ENCODE measurements at places on chromosomes 1 and 21.

GRCh38 chr1:219188331-219188803 lies 14.7 kb downstream of the LYPLAL1 start:
- no peak for DNase-seq

DNA sequence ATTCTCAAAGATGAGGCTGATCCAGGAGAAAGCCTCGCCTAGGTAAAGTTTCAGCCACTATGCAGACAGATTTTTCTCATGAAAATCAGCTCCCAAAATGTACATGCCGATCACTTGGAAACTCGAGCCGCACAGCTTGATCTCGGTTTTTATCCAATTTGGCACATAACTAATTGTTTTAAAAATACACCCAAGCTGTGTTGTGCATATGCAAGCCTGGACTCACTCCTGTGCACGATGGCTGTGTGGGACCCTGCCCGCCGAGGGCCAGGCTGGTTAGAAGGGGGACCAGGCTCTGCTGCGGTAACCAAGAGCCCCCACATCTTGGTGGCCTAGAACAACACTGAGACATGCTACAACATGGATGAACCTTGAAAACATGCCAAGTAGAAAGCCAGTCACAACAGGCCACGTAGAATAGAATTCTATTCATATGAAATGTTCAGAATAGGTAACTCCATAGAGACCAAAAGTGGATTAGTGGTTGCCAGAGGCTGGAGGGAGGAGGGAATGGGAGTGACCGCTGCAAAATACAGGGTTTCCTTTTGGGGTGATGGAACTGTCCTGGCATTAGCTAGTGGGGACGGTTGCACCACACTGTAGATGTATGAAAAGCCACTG lies 16.1 kb upstream of the LDLRAP1 start:
- no peak for DNase-seq

DNA sequence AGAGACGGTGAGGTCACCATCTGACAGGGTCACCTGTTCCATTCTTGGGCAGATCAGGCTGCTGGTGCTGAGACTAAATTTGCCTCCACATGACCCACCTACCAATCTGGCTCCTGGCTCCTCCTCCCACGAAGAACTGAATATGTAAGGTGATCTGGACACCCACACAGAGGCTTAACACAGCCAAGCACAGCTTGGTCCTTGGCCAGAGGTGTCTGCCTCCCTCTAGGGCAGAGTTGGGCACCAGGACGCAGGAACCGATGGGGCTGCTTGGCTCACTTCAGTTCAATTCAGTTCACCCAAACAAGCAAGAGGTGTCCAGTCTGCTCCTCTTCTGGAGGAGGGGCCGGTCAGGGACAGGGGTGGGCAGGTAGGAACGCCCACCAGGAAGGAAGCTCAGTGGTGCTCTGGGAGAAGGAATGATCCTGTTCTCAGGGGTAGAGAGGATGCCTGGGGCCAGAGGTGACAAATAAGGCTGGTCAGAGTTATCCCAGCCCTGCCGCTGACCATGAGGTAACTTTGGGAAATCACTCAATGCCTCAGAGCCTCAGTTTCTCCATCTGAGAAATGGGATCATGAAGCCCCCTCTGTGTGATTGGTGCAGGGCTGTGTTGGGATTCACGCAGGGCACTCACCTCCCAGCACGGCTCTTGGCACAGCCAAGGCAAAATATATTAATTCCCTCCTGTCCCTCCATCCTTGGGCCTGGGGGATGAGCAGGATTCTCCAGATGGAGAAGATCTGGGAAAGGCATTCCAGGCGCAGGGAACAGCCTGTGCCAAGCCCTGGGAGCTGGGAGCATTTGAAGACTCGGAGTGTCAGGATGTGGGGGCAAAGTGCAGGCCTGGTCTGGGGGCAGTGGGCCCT lies 284.5 kb downstream of the PTPRU start:
- DNase-seq: no peak

GRCh38 chr1:27658951-27659496 lies 13.0 kb downstream of the IFI6 start:
- peak; percentile 56 for DNase-seq

GRCh38 chr21:36757196-36757595 lies 58.3 kb downstream of the SIM2 start:
- no peak for DNase-seq

GRCh38 chr1:23480187-23481025 lies 3.6 kb downstream of the ASAP3 start:
- no peak for DNase-seq

- DNase-seq: no peak
These were observed 4.2 kb downstream of the HHAT start for GRCh38 chr1:210332719-210333398.

- no peak for DNase-seq
These were observed 102.3 kb upstream of the TIAM1 start for GRCh38 chr21:31446226-31446855.

DNA sequence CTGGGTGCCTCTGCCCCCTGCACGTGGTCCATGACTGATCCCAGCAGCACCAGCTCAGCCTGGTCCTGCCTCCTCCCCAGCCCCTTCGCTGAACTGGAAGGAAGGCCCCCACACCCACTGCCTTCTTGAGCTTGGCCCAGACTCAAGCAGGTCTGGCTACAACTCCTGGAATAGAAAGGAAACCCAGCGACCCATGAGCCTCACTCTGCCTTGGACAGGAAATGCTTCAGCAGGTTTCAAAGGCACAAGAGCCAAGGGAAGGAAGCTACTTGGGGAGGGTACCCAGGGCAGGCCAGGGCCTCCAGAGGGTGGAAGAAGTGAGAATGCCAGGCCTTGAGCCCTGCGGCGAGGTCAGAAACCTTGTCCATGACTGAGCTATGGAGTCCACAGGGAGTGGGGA lies 35.9 kb upstream of the RD3 start:
- no peak for DNase-seq

DNA sequence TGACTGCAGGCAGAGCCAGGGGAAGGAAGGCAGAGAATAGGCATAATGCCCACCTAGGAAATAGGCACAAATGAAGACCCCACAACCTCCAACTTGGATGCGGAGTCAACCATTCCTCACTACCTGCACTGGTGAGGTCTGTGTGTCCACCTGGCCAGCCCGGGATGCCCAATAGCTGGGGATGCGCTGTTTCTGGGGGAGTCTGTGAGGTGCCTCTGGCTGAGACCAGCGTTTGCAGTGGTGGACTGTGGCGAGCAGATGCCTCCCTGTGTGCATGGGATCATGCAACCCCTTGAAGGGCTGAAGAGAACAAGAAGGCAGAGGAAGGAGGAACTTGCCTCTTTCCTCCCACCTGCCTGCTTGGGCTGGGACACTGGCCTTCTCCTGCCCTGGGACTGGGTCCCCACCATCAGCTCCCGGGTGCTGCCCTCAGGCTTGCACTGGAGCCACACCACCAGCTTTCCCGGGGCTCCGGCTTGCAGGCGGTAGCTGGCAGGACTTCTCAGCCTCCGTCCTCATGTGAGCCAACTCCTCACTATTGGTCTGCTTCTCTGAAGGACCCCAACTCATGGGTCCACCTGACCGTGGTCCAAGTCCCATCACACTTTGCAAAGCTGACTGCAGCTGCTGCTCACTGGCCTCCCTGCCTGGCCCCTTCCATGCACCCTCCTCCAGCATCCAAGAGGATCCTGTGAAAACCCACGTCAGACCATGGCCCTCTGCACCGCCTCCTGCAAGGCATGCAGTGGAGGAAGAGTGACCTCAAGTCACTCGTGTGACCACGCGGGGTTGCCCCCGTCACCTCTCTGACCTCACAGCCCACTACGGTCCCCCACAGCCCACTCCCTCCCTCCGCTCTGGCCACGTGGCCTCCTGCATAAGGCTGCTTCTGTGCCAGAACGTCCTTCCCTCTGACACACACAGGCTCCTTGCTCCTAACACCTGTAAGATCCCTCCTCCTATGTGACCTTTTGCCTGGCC lies 2.7 kb upstream of the PDE9A start:
- no peak for DNase-seq

DNA sequence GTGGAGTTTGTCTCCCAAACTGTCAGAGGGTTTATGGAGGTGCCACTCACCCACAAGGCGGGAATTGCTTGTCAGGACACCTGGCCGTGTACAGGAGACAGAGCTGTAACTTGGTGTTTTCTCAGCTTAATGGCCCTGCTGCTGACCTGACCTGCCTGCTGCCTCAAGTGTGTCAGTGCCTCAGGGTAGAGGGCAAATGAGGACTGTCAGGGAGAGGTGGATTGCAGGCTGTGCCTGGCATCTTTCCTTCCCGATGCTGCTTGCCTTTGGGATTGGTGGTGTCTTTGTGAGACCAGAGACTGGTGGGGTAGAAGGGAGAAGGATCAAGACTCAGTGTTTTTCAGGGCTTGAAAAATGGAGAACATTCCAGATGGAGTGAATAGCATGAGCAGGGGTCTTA lies 31.4 kb downstream of the TMEM53 start:
- DNase-seq: no peak

DNA sequence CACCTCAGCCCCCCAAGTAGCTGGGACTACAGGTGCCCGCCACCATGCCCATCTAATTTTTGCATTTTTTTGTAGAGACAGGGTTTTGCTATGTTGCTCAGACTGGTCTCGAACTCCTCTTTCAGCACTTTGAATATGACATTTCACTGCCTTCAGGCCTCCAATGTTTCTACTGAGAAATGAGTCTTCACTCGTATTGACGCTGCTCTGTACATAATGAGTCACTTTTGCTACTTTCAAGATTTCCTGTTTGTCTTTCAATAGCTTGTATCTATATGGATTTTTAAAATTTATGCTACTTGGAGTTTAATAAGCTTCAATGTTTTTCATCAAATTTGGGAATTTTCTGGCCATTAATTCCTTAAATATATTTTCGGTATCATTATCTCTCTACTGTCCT lies 64.7 kb downstream of the GORAB start:
- DNase-seq: no peak

- no peak for DNase-seq
These were observed 34.5 kb downstream of the TMPRSS15 start for GRCh38 chr21:18369115-18369514.

- DNase-seq: no peak
These were observed 24.3 kb downstream of the PGBD5 start for GRCh38 chr1:230401763-230402294.

DNA sequence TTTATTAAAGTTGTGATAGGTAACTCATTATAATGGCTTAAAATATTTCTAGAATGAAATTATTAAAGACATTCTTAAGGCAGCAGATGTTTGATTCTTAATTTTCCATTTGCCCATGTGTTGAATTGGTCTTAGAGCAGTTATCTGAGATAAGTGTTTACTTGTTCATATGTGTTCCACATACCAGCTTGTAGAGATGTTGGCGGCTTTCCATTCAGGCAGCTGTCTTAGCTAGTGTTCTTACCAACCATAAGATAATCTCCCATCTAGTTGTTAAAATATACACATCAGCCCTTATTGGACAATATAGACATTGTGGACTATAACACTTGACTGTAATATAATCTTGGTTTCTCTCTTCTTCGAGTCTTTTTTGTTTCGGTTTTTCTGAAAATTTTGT lies 1372.9 kb upstream of the ADGRL2 start:
- DNase-seq: no peak

DNA sequence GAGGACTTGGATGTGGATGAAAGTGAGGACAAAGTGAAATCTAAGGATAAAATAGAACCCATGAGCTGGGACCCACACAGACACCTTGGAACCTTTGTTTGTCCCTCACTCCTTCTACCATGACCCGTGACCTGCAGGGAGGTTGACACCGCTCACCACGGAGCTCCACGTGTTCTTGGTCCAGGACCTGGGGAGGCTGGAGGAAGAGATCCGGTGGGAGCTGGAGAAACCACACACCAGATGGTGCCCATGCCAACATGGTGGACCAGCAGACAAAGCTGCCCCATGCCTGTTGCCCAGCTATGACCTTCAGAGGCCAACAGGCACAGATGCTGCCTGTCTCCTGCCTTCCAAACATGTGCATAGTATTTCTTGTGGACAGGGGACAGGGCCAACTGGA lies 721.9 kb downstream of the PTPRU start:
- no peak for DNase-seq

GRCh38 chr1:36864182-36864822 lies 170.0 kb downstream of the GRIK3 start:
- peak; percentile 77 for DNase-seq

DNA sequence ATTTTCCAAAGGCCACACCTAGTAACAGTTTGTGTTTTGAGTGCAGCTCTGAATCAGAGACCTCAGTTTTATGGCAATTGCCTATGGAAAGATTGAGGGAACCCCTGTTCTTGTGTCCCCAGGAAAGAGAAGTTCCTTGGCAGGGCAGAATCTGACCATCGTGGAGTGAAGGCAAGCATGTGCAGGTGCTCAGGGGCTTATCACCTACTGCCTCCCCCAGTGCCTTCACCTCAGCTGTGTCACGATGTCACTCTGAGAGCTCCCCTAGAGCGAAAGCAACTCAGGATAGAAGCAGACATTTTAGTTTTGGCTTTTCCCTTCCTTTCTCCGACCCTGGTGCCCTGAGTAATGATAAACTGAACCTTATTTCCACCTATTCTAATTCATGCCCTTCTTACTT lies 1.8 kb upstream of the SPRR1A start:
- DNase-seq: no peak

- no peak for DNase-seq
These were observed 428.6 kb upstream of the BRINP3 start for GRCh38 chr1:190906206-190906725.

DNA sequence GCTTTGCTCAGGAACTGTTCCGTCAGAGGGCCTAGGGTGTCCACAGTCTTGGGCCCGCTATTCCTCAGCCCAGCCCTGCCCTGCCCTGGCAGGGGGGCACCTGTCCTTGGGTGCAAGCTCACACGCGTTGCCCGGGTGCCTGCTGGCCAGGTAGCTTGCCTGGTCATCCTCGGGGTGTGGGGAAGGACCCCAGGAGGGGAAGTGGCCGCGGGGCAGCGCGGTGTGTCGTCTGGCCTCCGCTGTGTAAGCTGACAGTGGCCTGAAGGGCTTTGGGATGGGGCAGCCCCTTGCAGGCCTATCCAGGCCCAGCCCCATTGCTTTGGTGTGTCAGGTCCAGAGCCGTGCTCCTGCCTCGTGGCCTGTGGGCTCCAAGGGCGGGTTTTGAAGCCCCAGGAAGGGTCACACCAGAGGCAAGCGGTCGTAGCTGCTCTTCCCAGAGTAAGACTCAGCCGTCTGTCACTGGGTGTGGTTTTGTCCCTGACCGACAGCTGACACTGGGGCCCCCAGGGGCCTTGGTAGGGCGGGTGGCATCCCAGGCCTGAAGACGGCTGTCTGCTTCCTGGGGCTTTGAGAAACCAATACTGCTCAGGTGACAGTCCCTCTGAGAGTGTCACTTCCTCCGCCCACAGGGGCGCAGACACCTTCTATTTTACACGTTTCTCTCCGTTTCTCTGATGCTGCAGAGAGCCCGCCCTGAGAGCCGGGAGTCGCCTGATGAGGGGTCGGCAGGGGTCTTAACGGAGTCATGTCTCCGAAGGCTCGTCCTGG lies 72.1 kb downstream of the SKI start:
- DNase-seq: no peak

- DNase-seq: no peak
These were observed 6.7 kb downstream of the PIK3CD start for GRCh38 chr1:9658199-9658598.

DNA sequence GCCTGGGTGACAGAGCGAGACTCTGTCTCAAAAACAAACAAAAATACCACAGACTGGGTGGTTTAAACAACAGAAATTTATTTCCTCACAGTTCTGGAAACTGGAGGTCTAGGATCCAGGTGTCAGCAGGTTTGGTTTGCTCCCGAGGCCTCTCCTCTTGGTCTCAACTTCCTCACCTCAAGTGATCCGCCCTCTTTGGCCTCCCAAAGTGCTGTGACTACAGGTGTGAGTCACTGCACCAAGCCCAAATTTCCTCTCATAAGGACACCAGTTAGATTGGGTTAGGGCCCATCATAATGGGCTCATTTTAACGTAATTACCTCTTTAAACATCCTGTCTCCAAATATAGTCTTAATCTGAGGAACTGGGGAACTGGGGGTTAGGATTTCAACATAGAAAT lies 35.5 kb downstream of the MFSD2A start:
- DNase-seq: no peak

Data from K562 (cell line).